Activated T-cell treated with anti-CD3 and anti-CD28 coated beads for 1 hour (primary cell): ENCODE measurements at places on chromosomes 2 and 18.

DNA sequence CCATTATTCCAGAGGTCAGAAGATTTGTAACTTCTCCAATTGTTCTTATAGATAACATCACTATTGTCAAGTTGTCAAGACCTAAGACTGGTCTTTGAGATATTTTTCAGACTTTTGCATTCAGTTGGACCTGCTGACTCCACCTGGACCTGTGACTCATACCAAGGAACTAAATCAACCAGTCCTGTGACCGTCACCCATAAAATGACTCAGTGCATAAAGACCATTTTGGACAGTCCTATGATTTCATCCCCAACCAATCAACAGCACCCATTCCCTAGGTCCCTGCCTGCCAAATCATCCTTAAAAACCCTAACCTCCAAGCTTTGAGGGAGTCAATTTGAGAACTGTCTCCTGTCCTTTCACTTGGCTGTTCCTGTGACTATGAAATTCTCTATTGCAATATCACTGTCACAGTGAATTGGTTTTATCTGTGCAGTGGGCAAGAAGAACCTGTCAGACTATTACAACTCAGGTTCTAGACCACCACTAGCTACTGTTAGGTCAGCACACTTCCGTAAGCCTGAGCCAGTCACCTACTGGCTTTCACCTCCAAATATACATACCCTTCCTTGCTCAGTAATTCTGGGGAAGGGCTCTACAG, 17.1 kb downstream of the DPP4 start:
- DNase-seq = no peak

DNA sequence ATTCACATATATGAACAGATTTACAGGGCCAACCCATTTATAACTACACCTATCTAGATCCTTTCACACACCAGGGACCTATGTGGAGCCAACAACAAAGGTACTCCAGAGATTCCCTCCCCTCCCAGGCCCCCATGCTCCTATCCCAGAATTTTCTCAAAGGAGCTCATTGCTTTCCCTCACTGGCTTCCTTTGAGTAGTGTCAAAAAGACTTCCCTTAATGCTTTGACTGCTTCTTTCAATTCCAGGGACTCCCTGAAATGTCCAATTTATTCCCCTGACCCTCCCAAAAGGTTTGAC, 46.6 kb downstream of the IKZF2 start:
- DNase-seq = no peak

GRCh38 chr2:241546771-241547498, 11.6 kb upstream of the BOK start:
- DNase-seq = no peak

- no peak for DNase-seq
Measured at GRCh38 chr2:19673213-19673791, 228.5 kb downstream of the TTC32 start.

DNA sequence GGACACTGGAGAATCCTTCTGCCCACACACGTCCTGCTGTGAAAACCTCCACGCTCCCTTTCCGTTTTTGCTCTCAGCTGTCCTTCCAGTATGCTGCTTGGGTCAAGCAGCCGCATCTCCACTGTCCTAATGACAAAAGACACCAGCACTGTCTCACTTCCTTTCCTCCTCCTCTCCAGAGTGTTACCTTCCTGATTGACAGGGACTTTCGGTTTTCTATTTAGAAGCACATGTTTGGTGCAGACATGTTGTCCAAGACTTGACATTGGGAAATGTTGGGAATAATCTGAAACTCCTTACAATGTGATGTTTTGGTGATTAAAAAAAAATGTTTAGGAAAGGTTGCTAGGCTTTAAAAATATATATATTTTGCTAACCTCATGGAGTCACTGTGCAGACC, 226.6 kb downstream of the FAM210A start:
- no peak for DNase-seq

DNA sequence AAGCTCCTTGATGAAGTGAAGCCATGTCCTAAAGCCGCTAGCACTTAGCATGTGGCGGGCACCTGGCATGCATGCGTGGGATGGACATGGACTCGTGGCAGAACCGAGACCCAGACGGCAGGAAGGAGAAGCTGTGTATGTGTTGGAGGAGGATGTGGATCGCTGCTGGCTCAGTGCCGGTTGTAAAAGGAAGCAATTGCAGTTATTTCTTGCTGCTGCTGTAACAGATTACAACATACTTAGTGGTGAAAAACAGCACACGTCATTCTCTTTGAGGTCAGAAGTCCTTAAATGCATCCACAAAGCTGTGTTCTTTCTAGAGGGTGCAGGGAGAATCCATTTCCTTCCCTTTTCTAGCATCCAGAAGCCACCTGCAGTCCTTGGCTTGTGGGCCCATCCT, 74.6 kb downstream of the AGAP1 start:
- DNase-seq = no peak

GRCh38 chr18:58249712-58250111, 205.7 kb downstream of the NEDD4L start:
- DNase-seq = no peak

DNA sequence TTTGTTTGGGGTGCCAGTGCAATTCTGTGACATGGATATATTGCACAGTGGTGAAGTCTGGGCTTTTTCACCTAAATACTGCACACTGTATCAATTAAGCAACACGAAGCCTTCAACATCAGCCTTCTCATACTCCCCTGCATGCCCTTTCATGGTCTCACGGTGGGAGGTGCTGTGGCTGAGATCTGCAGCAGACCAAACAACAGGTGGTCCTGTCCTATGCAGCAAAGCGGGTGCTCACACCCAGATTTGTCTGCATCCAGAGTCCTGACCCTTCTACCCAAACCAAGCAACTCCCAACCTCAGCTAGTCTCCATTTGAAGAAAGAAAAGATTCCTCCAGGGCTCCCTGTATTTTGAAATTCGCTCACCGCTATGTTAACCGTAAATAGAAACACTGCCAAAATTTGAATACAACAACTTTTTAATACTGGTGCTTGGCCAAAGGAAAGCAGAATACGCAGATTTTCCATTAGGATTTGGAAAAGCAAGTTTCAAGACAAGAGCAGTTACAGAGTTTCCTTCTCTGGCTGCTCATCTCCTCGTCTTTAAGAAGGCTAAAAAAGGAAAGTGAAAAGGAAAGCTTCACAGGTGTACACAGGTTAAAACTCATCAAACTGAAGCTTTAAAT, 34.9 kb downstream of the FAM168B start:
- no peak for DNase-seq

- no peak for DNase-seq
Measured at GRCh38 chr2:47076126-47076506, 79.0 kb downstream of the STPG4 start.

DNA sequence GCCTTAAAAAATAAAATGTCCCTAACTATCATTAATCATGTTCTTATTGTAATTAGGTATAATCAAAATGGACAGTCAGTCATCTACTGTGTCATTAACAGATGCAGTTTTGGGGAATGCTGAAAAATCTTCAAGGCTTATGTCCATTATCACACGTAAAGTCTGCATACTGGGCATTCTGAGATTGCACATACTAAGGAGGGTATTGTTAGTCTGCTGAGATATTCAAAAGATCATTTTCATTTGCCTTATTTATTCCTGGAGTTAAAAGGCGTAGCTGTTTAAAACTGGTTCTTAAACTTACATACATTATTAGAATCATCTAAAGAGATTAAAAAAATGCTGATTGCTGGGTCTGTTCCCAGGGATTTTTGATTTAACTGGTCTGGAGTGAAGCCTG, 27.4 kb downstream of the KCNE4 start:
- DNase-seq = no peak
